ENCODE measurements at places on chromosomes 12 and 14.

DNA sequence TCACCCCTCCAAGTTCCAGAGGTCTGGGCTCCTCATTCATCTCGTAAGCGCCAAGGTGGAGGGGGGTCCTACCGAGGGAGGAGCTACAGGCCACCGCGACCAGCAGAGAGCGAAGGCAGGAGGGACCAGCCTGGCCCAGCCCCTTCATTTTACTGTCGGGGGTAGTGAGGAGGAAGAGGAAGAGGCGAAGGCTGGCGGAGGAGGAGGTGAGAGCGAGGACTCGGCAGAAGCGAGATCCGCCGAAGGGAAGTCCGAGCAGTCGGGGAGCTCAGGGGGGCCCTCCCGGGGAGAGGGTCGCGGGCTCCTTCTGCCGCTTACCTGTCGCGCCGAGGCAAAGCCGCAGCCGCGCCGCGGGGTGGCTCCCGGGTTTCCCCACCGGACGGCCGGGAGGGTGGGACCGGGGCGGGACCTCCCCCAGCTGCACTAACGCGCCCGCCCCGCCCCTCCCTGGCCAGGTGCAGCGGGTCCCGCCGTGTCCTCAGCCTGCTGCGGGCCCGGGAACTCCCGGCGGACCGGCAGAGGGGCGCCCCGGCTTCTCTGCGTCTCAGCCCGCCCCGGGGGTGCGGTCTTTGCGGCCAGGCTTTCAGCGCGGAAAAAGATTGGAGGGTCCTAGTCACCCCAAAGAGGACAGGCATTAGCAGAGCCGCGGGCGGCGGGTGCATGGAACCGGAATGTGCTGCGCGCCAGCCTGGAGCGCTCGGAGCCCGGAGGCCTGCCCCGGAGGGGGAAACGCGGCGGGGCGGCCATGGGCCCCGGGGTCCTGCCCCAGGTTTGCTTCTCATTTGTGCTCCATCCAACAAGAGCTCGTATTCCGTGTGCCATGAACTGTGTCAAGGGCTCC, at the start of gene GALNT6:
Gene GALNT6, minus strand, starts transcription at position 124 of the 841 bp plus-strand sequence. CDS start 11,625 bp downstream, outside the sequence.
- peak; percentile 90 for DNase-seq

- DNase-seq = no peak
Measured at GRCh38 chr14:72812292-72812851, 81.5 kb downstream of the DPF3 start.

GRCh38 chr12:32559434-32559833, 119.7 kb upstream of the DNM1L start:
- no peak for DNase-seq

- no peak for DNase-seq
Measured at GRCh38 chr14:93379831-93380230, 32.8 kb downstream of the COX8C start.

DNA sequence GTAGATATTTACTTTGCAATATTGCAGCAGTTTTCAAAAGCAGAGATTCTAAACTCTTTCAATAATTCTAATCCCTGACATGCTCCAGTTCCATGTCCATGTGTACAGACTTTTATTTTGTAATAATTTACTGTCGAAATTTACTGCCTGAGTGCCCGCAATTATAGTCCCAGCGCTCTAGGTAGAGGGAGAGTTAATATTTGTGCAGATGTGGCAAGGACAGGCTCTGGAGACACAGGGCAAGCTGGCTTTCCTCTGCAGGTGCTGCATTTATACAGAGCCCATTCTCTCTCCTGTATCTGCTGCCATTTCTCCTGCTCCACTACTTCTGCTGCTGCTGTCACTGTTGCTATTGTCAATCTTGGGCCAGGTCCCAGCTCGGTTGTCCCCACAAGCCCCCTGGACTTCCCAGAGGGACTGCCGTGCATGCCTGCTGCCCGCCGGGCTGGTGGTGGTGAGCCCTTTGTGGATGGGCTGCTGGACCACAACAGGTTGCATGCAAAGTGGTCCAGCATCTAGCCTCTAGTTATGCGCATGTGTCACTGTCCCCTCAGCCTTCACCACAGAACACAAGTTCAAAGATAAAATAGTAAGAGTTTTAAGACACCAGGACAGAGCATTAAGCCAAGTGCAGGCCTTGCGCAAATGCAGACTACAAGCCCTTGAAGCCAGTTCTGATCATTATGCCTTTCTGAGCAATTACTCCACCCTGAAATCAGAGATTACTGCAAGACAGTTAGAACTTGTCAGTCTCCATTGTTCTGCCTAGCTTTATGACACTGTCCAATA, 40.8 kb upstream of the CSRP2 start:
- DNase-seq = no peak

- DNase-seq = peak; percentile 45
Measured at GRCh38 chr14:95363468-95363954, 43.8 kb upstream of the CLMN start.

DNA sequence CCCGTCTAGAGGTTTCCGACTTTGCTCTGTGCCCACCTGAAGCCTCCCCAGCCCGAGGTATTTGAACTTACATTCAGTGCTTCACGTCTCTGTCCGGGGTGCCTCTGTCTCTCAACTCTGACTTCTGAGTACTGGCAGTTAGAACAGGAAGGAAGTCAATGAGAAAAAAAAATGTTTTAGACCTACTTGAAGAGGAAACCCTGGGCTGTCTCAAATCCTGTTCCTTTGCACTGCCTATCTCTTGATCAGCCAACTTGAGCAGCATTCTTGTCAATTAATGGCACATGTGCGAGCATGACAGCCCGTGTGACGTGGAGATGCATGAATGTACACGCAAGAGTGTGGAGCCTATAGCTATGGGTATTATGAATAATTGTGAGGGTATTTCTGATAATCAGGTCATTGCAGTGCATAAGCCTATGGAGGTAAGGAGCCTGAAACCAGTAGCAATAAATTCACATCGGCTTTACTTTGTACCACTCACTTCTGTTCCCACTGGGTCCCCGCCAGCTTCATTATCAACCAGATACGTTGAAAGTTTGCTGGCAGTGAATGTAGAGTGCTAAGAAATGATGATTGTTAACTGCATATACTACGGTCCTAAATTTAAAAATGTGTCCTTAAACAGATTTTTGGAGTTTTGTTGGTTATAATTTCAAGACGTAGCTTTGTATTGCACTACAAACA, at the start of gene ARHGDIB:
Gene ARHGDIB, minus strand, starts transcription at position 136 of the 687 bp plus-strand sequence. CDS start 10,889 bp downstream, outside the sequence.
- peak; percentile 25 for DNase-seq

DNA sequence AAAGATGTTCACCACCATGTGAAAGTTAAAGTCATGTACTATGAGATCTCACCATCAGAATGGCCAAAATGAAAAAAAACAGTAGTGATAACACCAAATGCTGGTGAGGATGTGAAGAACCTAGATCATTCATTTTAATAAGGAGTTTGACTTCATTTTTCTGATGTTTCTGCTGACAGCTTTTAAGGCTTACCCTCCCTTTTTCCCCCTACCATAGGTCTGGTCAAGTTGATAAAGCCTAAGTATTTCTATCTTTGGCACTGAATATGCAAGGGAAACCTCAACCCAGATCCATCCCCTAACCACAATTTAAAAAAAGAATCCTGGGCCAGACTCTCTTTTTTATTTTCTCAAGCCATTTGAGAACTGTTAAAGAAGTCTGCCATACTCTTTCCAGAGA, 689.6 kb upstream of the FOXG1 start:
- DNase-seq = no peak

DNA sequence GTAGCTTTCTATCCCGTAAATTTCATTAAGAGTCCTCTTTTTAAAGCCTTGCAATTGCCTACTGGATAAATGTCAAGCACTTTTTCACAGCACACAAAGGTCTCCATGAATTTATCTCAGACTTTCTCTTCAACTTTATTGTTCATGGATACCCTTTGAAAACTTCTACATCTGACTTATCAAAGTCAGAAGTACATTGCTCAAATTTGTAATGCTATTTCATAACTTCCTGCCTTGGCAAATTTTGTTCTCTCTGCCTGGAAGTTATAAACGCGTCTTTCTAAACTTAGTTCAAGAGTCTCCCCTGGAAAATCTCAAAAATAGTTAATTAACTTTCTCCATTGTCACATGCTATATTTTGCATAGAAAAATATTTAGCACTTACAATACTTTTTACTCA, 55.9 kb upstream of the RERGL start:
- no peak for DNase-seq

DNA sequence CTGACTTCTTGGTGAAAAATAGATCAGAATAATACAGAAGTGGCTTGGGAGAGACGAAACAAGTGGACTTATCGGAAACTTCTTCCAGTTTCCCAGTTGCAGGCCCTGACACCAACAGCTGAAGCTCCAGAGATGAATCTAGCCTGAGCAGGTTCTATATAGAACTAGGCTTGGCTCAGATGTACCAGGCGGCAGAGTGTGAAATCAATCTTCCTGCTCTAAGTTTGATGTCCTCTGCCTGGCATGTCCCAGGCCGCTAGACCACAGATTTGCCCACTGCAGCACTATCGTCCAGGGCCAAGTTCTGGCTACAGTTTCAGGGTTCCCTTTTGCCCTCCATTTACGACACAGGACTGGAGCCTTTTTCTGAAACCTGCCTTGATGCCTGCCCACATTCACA, 91.3 kb upstream of the PLEKHA5 start:
- DNase-seq = no peak

- peak; percentile 42 for DNase-seq
Measured at GRCh38 chr14:44846232-44846824, 115.4 kb downstream of the KLHL28 start.

- no peak for DNase-seq
Measured at GRCh38 chr12:58850826-58851225, 69.5 kb downstream of the LRIG3 start.

- DNase-seq = no peak
Measured at GRCh38 chr14:56648508-56649301, 69.1 kb downstream of the TMEM260 start.

DNA sequence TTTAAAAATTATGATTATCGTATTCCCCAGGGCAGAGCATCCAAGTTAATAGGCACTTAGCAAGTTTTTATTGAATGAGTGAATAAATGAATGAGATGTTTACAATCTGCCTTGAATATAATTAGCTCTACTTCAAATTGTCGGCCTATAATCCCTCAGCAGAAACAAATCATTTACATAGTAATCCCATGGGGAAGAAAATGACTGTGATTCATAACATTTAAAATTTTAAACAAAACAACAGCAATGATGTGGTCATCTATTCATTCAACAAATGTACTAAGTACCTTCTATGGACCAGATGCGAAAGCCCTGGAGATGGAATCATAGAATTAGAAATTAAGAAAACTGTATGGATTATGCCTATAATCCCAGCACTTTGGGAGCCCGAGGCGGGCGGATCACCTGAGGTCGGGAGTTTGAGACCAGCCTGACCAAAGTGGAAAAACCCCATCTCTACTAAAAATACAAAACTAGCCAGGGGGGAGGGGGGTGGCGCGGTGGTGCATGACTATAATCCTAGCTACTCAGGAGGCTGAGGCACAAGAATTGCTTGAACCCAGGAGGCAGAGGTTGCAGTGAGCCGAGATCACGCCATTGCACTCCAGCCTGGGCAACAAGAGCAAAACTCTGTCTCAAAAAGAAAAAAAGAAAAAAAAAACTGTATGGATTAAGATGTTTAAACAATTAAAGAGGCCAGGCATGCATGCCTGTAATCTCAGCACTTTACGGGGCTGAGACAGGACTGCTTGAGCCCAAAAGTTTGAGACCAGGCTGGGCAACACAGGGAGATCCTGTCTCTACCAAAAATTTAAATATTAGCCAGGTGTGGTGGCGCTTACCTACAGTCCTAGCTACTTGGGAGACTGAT, 17.7 kb upstream of the MDM2 start:
- DNase-seq = no peak

DNA sequence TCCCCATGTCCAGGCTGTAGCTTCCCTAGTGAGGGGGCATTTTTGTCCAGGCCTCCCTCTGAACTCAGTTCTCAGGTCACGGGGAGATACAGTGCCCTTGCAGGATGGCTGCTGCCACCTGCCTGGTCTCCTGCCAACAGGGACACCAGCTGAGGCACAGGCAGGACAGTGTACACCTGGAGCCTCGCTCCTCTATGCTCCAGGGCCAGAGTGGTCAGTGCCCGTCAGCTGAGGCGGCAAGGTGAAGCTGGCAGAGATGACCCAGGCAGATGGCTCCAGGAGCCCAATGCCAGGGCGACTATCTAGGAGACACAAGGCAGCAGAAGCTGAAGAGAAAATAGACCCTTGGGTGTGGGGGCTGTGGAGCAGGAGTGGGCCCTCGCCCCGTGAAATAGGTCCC, 12.6 kb downstream of the TUBA1C start:
- no peak for DNase-seq

GRCh38 chr14:89540830-89541470, 123.9 kb upstream of the FOXN3 start:
- no peak for DNase-seq

- no peak for DNase-seq
Measured at GRCh38 chr12:31519511-31519910, 71.4 kb downstream of the DENND5B start.

- DNase-seq = no peak
Measured at GRCh38 chr14:38073641-38074040, 134.1 kb upstream of the SSTR1 start.

DNA sequence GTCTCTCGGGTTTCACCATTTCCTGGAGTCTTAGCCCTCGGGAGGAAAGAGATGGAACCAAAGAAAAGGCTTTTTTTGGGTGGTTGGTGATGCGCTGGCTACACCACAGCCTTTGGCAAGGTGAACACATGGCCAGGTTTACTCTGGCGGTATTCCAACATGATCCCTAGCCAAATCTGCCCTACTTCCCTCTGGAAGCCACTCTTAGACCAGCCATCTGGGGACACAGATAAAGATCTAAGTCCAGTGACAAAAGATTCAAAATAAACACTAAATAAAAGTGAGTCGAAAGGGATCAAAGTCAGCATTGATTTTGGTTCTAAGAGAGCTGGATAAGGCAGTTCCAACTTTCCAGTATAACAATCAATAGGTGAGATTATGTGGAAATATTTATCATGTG, 694.5 kb downstream of the VRK1 start:
- DNase-seq = no peak

DNA sequence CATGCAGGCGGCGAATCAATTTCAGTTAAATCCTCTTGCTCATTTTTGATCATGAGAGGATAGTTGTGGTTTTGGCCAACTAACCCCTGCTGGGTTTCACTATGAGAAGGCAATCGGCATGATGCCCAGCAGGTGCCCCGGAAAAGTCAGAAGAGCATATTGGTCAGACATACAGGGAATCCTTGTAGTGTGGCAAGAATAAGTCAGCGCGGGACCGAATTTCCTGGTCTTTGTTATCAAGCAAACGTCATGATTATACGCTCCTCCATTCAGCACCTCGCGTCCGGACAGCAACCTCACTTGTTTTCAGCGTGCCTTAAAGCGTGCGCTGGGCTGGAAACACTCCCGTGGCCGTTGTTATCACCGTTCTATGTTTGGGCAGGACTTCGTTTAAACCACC, 1.8 kb downstream of the TBC1D30 start:
- peak; percentile 67 for DNase-seq

DNA sequence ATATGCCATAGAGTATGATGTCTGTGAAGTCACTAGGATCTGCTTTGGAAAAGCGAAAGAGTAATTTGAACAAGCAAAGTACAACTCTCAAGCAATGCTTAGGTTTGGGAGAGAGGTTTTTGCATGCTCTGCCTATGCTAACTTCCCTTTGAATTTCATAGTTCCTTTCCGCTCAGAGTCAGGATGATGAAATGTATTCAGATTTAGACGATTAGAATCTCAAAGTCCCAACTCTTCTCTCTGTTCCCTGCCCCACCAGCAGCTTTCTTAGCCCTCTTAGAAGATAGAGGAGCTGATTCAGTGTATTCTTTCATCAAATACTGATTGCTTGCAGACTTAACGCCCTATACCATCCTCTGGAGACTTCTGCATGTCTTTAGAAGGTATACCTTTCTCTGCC, 11.5 kb downstream of the RAB5B start:
- DNase-seq = no peak

GRCh38 chr12:7934091-7934888, 1.7 kb downstream of the SLC2A3 start:
- DNase-seq = no peak
